Anterior cingulate cortex (tissue), 58 donors: ENCODE measurements at places on chromosomes 7 and 10.

- no peak for DNase-seq
These were observed 19.2 kb downstream of the GNA12 start for GRCh38 chr7:2824678-2825461.

- DNase-seq, result no peak
These were observed 129.7 kb downstream of the C10orf105 start for GRCh38 chr10:71589617-71590551.

DNA sequence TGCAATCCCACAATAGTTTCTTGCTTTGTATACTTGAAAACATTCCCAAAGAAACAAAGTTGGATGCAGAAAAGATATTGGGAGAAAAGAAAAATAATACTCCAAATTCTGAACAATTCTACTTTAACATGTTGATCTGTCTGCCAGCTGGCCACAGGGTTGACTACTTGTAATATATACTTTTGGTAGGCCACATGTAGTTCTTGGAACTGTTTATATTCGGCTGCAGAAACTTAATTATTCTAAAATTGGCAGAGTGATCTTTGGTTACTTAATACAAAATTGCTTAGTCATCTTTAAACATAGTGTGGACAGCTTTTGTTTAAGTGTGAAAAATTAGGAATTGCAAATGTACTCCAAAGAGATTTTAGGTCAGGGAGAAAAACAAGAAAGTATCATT, 76.0 kb downstream of the CALD1 start:
- DNase-seq, result no peak

DNA sequence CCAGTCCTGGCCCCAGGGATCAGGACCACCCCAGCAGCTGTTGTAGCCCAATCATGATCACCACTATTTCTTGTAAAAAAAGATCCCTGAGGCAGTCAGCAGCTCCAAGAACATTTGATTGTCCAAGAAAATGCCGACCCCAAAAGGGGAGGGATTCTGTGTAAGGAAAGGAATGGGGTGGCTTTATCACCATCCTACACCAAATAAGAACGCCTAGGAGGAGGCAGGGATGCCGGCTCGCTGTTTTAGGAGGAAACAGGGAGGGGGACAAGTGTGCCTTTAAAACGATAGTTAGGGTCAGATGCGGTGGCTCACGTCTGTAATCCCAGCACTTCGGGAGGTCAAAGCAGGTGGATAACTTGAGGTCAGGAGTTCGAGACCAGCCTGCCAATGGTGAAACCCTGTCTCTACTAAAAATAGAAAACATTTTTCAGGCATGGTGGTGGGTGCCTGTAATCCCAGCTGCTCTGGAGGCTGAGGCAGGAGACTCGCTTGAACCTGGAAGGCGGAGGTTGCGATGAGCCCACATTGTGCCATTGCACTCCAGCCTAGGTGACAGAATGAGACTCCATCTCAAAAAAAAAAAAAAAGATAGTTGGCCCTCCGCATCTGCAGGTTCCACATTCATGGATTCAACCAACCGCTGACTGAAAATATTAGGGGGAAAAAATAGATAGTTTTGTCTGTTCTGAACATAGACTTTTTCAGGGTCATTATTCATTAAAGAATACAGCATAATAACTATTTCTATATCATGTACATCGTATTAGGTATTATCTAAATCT, 63.6 kb downstream of the PDIA4 start:
- DNase-seq, result no peak

GRCh38 chr10:51932530-51932929, 233.1 kb upstream of the CSTF2T start:
- no peak for DNase-seq

- DNase-seq, result peak; percentile 43
These were observed 700 bp downstream of the SMC3 start for GRCh38 chr10:110568055-110568735.

- DNase-seq, result no peak
These were observed 253.9 kb downstream of the OTUD1 start for GRCh38 chr10:23692736-23693135.

GRCh38 chr10:133608855-133609254, 17.7 kb downstream of the FRG2B start:
- no peak for DNase-seq

GRCh38 chr7:40316176-40316575, 181.4 kb downstream of the SUGCT start:
- DNase-seq, result no peak

GRCh38 chr7:123348690-123349089, 148.9 kb upstream of the SLC13A1 start:
- no peak for DNase-seq

DNA sequence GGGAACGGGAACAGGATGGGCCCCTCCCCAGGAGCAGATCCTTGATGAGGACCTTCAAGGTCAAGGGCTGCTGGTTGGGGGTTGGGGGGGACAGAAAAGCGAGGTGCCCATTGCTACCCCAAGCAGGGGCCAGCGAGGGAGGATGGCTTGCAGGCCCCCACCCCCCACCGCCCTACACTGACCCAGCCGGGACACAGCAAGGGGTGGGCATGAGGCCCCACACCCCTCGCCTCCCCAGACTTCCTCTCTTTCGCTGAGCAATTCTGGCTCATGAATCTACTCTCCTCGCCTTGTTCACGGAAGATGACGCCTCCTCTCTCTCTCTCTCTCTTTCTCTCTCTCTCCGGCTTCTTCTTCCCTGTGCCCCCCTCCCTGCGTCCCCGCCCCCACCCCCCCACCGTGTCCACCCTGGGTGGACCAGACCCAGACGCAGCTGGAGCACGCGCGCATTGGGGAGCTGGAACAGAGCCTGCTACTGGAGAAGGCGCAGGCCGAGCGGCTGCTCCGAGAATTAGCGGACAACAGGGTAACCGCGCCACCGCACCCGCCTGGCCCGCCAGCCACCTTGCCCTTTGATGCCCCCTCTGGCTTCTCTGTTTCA, 81.1 kb upstream of the GTF2IRD1 start:
- DNase-seq, result peak; percentile 54

GRCh38 chr10:101843032-101844021, at the start of gene KCNIP2:
Gene KCNIP2, minus strand, starts transcription at chr10:101843800. Its CDS starts 232 bp downstream, at chr10:101843568.
- peak; percentile 33 for DNase-seq

DNA sequence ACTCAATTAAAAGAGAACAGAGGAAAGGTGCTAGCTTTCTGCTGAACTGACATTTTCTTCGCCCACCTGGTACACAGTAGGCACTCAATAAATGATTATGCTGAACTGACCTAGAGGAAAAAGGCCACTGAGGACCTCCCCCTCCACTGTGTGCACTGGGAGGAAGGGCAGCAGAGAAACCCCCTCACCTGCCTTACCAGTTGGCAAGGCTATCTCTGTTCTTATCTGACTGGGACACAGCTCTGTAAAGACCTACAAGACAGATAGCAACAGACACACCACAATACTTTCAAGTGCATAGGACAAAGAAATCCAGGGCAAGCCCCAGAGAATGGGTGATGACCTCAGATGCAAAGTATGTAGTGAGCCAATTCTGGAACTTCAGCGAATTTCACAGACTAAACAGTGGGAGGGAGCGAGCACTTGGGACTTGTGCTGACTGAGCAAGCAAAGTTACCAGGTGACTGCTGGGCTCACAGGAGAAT, 30.4 kb downstream of the PDLIM1 start:
- no peak for DNase-seq

DNA sequence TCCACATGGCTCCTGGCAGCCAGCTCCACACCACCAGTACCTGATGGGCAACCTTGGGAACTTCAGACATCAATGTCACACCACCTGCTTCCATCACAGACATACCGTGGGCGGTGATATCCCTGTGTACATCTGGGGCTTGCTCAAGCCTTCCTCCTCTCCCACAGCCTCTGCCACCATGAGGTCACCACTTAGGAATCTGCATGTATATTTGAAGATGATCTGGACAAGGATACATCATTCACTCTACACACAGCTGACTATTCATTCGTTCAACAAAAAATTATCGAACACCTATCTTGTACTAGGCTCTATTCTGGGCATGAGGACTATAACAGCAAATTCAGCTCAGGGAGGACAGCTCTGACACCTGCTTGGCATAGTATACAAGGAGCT, 6.8 kb downstream of the DLG5 start:
- no peak for DNase-seq

GRCh38 chr7:141102436-141102835, 28.6 kb downstream of the TMEM178B start:
- DNase-seq, result no peak

DNA sequence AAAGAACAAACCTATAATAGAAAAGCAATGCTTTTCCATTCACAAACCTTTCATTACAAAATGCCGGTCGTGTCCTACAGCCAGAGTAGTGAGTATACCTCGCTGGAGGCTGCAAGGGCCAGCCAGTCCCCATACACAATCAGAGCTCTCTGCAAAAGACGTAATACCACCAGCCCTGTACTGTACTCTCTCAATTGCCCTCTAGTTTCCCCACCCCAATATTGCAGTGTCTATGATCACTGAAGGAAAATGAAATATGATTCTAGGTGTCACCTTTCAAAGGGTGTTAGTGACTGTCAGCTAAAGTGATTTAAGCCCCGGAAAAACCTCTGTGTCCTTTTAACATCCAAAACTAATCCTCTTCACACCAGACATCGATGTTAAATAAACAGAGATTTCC, 24.8 kb downstream of the PLXNA4 start:
- no peak for DNase-seq

- no peak for DNase-seq
These were observed 32.1 kb downstream of the PRKG1 start for GRCh38 chr10:51106311-51106945.

- DNase-seq, result peak; percentile 33
These were observed 11.8 kb downstream of the SFXN3 start for GRCh38 chr10:101042667-101043362.

- DNase-seq, result no peak
These were observed 70.2 kb downstream of the HTR7 start for GRCh38 chr10:90787393-90788198.
